ENCODE measurements at places on chromosomes 1 and 21. TPM values are rescaled to one million over a fixed set of nuclear protein-coding genes. Genes with fewer than 3 reads are reported as not detected.

The LRRC53 gene
- total RNA-seq = not detected

The ZNF697 gene
- total RNA-seq = 8.0 TPM

The POU3F1 gene
- total RNA-seq = not detected

The ETV3L gene
- total RNA-seq = not detected

The SLAMF9 gene
- total RNA-seq = not detected

The AADACL3 gene
- total RNA-seq = not detected

The PIK3R3 gene
- 0.88 TPM for total RNA-seq

The MMP23B gene
- 15.7 TPM for total RNA-seq

The STUM gene
- total RNA-seq = 0.73 TPM

The CCDC30 gene
- 0.81 TPM for total RNA-seq

The KRTAP19-2 gene
- not detected for total RNA-seq

The PIGC gene
- 12.0 TPM for total RNA-seq

The UTP11 gene
- 50.9 TPM for total RNA-seq

The SPRR1A gene
- total RNA-seq = not detected

The EPB41 gene
- 2.9 TPM for total RNA-seq

The LRRC8B gene
- total RNA-seq = 4.9 TPM

The RGS8 gene
- total RNA-seq = not detected

The AKR7A2 gene
- 159 TPM for total RNA-seq

The NPHS2 gene
- not detected for total RNA-seq

The ADAMTS5 gene
- total RNA-seq = 8.4 TPM

The CTSS gene
- total RNA-seq = 2.8 TPM

The SLC44A5 gene
- 0.25 TPM for total RNA-seq

The AP4B1 gene
- total RNA-seq = 15.7 TPM

The KCNH1 gene
- total RNA-seq = not detected

The ITPKB gene
- total RNA-seq = 11.6 TPM

The AZIN2 gene
- total RNA-seq = 1.2 TPM

The ROR1 gene
- total RNA-seq = 15.4 TPM

The APCS gene
- not detected for total RNA-seq

The SELP gene
- total RNA-seq = not detected

The SEC16B gene
- total RNA-seq = 5.1 TPM

The PRCC gene
- total RNA-seq = 33.4 TPM

The PTGFR gene
- total RNA-seq = 9.9 TPM

The IL22RA1 gene
- total RNA-seq = 0.20 TPM

The FCGR2B gene
- not detected for total RNA-seq

The PAQR6 gene
- 0.37 TPM for total RNA-seq

The KRTAP19-3 gene
- not detected for total RNA-seq

The CALML6 gene
- total RNA-seq = 0.10 TPM

The SPATA46 gene
- total RNA-seq = not detected

The ESRRG gene
- not detected for total RNA-seq

The IVL gene
- not detected for total RNA-seq

The ST6GALNAC5 gene
- total RNA-seq = not detected

The PRAMEF5 gene
- not detected for total RNA-seq

The CFHR1 gene
- 0.25 TPM for total RNA-seq

The TRIM67 gene
- total RNA-seq = 0.15 TPM

The TARBP1 gene
- 12.9 TPM for total RNA-seq

The RNU1-3 gene
- total RNA-seq = under 0.01 TPM

The PGLYRP4 gene
- total RNA-seq = not detected

The DEPDC1 gene
- total RNA-seq = 0.81 TPM

The DNM3 gene
- total RNA-seq = 0.05 TPM

The HIVEP3 gene
- 1.8 TPM for total RNA-seq

The FABP3 gene
- 2.4 TPM for total RNA-seq

The UMODL1 gene
- total RNA-seq = not detected

The PTPN7 gene
- total RNA-seq = not detected

The SLC45A1 gene
- total RNA-seq = 10.3 TPM

The NGF gene
- 3.1 TPM for total RNA-seq
